Myocyte (in vitro differentiated cells): ENCODE measurements at places on chromosomes 7 and 10. TPM values are rescaled to one million over a fixed set of nuclear protein-coding genes. Genes with fewer than 3 reads are reported as not detected.
A peak's percentile ranks its signal among the peaks of the same experiment; 100 is the strongest.

SDHAF3 gene
- total RNA-seq, result 18.0 and 26.7 TPM in 2 replicates

GSAP gene
- 12.2 and 16.6 TPM in 2 replicates for total RNA-seq

SLC25A28 gene
- 20.7 and 20.9 TPM in 2 replicates for total RNA-seq

CYP2C8 gene
- not detected in 2 replicates for total RNA-seq

LIPK gene
- not detected in 2 replicates for total RNA-seq

RBM48 gene
- total RNA-seq, result 18.6 and 20.9 TPM in 2 replicates

RSU1 gene
- 57.1 and 63.4 TPM in 2 replicates for total RNA-seq

CNTNAP2 gene
- total RNA-seq, result not detected in 2 replicates

GRCh38 chr10:97830064-97830463 is 19.6 kb upstream of the GOLGA7B start:
- no peak for DNase-seq

GRCh38 chr7:152344253-152344652 is 91.5 kb downstream of the KMT2C start:
- no peak for DNase-seq

- DNase-seq, result no peak
Measured at GRCh38 chr7:16278167-16278787, 143.1 kb downstream of the CRPPA start.

- DNase-seq, result peak; percentile 22
Measured at GRCh38 chr10:34889004-34889869, 74.1 kb upstream of the PARD3 start.

GRCh38 chr7:152383341-152384234 is 52.2 kb downstream of the KMT2C start:
- no peak for DNase-seq

DNA sequence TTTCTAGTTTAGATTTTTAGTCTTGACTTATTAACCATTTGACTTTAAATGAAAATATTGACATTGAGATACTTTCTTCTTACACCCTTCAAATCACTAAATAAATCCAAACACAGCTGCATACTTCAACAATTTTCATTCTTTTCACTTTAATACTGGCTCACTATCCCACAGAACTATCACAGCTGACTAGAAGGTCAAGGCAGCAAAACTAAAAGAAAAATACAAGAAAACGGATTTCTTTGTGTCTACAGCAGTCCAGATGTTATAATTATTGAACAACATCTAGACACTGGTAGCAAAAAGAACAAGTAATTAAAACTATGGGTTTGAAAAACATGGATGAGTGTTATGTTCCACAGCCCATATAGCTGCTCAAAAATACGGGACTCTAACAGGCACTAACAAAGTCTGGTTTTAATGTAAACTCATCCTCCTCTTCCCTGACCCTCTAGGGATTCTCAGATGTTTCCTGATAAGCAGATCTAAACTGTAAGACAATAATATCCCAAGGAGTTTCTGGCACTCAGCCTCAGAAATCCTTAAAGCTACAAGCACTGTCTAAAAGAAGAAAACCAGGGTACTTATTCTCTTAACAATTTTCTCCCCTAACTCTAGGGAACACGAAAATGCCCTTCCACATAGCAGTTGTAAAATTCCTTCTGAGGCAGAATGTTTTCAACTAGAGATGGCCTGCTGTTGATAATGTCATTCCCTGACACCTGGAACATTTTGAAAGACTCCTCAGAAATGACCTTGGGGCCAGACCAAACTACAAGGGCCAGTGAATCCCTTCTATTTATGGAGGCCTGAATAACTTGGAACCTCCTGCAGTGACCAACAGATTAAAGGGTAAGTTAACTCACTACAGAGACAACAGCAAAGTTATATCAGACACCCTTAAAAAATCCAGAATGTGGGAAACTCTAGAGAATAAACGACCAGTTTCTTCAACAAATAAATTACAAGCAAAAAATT is 12.8 kb downstream of the DNMBP start:
- peak; percentile 56 for DNase-seq

DNA sequence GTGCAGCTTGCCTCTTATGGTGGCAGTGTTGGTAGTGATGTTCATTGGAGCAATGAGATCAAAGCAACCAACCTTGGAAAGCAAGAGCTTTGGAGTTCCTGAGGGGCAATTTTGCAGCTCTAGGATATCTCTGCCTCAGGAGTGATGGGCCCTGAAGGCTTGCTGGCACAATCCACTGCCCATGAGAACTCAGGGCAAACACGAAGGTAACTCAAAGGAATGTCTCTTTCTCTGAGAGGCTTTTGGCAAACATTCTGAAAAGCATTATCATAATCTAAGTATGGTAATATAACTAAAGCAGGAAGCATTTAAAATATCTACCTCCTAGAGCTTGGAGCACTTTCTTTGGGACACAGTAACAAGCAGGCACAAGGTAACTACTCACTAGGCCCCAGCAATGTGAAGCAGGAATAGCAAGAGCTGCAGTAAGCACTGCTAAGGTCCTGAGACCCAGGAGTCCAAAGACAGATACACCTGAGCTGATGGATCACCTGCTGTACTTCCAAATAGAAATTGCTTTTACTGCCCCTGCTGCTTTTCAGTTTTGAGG is 103.1 kb downstream of the NRF1 start:
- no peak for DNase-seq

DNA sequence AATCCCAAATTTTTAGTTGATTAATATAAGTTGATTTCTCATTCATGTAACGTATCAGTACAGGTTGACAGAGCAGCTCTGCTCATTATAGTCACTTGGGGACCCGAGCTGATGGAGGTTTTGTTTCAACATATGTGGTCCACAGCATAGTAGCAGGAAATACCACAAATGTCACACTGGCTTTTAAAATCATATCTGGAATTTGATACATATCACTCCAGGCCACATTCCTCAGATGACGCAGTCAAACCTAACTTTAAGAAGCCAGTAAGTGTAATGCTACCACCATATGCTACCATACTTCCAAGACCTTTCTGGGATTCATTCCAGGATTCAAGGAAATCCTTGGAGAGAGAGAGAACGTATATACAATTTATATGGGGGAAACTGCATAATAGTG is 156.3 kb downstream of the PHF14 start:
- peak; percentile 2 for DNase-seq

DNA sequence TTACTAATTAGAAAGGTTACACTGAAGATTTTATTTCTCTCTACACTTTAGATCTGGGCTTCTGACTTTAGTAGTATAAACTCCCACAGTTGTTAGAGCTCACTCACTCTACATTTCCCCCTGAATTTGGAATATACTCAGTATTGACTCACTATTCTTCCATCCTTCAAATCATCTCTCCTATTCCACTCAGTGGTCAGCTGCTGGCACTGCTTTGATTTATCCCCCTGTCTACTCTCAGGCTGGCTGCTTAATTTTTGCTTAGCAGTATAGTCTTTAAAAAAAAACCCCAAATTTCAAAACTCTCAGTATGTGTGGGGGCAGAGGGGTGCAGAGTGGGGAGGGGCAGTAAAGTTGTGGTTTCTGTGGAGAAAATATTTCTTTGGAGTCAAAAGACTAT is 68.9 kb downstream of the CDK6 start:
- peak; percentile 70 for DNase-seq

DNA sequence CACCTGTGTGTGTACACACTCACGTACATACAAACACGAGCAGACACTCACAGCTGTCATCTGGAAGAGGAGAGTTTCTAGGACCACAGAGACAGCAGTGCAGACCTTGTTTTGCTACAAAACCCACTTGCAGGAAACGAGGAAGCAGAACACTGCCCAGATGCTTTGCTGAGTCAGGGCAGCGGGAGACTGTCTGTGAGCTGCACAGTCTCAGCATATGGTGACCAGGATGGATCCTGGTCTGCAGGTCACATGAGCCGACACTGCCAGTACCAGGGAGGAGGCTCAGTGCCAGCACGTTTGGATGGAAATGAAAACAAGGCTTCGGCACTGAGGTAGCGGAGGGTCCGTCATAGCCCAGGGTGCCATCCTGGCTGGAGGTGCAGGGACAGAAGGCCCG is 117.6 kb upstream of the DPP6 start:
- DNase-seq, result no peak

GRCh38 chr7:26919906-26920493 is 55.6 kb upstream of the SKAP2 start:
- DNase-seq, result no peak

- DNase-seq, result no peak
Measured at GRCh38 chr7:11539853-11540252, 292.1 kb downstream of the THSD7A start.

DNA sequence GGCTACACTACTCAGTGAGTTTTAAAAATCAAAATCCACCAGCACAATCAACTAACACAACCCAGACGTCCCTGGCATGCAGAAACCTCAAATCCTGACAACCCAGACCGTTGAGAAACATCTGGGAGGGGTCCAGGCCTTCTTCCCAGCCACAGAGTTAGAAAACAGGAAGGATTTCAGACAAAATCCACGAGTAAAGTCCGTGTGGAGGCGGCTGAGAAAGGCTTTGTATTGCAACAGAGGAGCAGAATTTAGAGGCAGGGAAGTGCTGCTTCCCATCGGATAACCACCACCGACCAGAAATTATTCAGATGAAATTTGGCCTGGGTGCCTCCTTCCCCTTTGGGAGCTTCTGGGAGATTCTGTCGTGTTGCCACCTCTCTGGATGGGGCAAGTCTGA is 61.5 kb downstream of the TNS3 start:
- peak; percentile 84 for DNase-seq

DNA sequence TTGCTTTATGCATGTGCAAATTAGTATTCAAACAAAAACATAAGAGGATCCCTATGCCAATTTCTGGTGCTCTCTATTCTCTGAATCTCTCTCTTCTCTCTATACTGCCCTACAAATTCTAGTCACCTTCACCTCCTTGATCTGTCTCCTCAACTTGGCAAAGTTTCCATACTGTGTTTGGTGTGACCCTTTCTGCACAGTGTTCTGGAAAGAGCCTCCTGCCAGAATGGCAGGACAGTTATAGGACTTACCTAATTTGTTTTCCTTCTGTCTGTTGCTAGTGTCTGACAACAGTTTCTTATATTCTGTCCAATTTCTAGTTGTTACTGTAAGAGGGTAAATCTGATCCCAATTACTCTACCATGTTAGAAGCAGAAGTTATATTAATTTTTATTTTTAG is 34.3 kb downstream of the MAPK8 start:
- DNase-seq, result no peak

DNA sequence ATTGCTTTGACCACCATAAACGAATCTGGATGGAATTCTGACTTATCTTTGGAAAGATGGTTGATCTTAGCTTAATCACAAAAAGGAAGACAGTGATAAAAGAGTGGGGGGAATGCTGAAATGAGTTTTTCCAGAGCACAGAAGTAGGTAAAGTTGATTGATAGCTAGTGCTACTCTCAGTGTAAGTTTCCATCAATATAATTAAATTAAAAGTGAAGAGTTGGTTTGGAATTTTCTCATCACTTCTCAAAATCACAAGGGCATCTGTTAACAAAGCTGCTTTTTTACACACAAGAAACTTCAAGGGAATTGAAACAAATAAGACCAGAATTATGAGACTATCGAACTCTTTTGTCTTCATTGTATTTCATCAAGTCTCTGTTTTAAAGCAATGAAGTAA is 1217.3 kb downstream of the REEP3 start:
- DNase-seq, result no peak
